ENCODE measurements at places on chromosomes 1 and 21.

- DNase-seq, result no peak
Observed at GRCh38 chr21:45169682-45170081, 95.3 kb downstream of the ADARB1 start.

- DNase-seq, result peak; percentile 39
Observed at GRCh38 chr1:55916907-55917306, 662.5 kb downstream of the PLPP3 start.

DNA sequence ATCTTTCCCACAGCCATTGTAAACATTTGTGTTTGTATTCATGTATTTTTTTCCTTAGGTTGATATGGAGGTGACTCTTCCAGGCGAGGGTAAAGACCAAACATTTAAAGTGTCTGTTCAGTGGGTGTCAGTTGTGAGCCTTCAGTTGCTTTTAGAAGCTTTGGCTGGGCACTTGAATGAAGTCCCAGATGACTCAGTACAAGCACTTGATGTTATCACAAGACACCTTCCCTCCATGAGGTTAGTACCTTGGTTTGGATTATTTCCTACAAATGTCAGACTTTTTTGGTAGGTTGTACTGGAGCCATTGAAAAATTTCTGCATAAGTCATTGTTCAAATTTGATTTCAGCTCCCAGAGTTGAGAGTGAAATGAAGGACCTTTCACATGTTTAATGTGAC lies 17.4 kb downstream of the AGO4 start:
- DNase-seq, result no peak

GRCh38 chr1:119132179-119132578 lies 8.3 kb downstream of the WARS2 start:
- no peak for DNase-seq

All from NCI-H524 treated with DMSO at 0.1 percent for 48 hours (cell line).